Activated naive CD4-positive, alpha-beta T cell treated with anti-CD3 and anti-CD28 coated beads for 36 hours (primary cell): ENCODE measurements at places on chromosomes 2 and 18.

DNA sequence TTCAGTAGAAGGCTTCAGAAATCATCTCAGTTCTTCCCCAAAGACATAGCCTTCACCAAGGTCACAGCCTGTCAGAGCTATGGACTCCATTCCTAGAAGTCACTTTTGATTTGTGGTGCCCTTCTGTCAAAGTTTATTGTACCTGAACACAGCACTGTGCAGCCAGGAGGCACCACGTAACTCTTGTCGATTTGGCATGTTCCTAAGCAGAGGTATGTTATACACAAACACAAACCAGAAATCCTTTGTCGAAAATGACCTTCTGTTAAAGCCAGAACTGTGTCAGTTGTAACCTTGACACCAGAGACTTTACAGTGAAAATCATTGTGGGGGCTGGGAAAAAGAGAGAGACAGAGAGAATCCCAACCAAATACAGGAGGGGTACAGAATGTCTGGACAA lies 62.6 kb upstream of the SGPP2 start:
- DNase-seq: no peak

DNA sequence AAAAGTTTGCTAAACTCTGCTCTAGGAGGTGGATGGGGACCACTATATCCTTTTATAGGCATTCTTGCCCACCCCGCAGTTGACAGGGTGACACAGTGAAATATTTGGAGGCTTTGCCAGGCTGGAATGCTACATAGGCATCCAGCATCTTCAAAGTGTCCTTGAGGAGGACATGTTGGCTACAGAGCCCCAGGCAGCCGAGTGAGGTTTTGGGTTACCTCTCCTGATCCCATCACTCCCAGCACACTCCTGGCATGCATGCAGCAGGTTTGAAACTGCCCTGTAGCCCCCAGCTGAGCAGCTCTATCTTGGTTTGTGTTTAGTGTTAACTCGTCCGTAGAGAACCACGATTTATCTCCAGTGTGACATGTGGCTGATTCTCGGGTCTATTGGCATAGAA lies 7.3 kb downstream of the FOSL2 start:
- no peak for DNase-seq

- no peak for DNase-seq
Measured at GRCh38 chr18:67525328-67526099, 9.0 kb upstream of the DSEL start.

DNA sequence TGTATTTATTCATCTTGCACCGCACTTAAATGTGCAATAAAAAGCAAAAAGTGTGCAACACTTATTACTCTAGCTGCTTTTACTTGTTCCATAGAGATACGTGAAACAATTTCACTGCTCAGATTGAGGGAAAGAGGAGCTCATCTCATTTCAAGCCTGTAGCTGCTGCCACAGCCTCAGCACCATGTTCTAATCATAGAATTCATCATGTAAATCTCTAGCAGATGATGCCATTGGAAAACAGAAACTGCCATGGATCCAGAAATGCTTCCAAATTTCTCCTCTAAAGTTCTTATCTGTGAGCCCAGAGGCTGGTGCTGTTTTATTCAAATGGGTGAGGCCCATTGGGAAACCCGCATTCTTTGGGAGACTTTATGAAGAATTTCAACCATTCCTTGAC lies 2.0 kb downstream of the CDC42EP3 start:
- DNase-seq: no peak

DNA sequence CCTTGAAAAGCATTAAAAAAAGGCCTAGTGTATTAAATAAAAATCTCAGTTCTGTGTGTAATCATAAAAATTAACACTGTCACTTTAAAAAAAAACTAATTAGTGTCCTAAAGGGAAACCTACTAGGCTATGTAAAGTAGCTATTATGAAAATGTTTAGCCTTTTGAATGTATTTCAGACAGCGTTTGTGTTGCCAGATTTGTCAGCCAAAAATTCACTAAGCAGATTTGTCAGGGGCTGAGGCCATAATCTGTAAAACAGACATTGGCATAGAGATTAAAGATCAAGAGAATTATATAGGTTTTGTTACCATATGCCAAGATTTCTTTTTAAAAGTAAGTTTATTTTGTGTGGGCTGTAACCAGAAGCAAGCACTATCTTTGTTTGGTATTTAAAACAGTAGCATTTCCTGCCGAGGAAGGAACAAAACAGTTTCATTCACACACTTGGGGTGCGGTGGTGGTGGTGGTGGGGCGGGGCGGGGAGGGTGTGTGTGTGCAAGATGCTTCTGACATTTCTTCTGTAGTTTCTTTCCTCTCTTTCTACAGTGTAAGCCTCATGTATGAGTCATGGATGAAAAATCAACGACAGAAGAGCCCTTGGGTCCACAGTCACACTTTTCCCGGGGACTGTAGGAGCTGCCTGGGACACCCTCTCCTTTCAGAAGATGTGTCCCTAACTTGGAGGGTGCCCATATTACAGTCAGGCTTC lies 328.5 kb upstream of the FANCL start:
- peak; percentile 12 for DNase-seq

DNA sequence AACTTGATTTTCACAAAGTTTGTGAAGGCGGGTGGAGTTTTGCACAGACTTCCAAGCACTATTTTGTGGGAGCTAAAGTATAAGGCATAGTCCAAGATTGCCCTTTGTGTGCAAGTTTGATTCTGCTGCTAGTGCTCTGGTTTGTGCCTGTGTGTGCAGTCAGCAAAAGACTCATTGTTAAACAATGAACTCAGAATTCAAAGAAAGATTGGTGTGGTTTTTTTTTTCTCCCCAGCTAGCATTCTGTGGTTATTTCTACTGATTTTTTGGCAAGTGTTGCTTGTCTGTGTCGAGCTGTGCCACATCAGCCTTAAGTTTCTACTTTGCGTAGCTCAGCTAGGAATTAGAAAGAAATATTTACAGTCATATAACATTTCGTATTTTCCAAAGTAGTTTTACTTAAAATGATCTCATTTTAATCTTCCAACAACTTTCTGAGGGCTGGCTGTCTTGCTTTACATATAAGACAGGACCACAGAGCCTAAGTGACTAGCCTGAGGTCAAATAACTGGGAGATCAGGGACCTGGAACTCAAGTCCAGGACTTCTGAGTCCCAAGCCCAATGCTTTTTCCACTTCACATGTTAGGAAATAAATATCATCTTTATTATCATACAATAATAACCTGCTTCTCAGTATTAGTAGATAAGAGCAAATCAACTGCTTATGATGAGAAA lies 69.8 kb downstream of the BABAM2 start:
- DNase-seq: peak; percentile 13

DNA sequence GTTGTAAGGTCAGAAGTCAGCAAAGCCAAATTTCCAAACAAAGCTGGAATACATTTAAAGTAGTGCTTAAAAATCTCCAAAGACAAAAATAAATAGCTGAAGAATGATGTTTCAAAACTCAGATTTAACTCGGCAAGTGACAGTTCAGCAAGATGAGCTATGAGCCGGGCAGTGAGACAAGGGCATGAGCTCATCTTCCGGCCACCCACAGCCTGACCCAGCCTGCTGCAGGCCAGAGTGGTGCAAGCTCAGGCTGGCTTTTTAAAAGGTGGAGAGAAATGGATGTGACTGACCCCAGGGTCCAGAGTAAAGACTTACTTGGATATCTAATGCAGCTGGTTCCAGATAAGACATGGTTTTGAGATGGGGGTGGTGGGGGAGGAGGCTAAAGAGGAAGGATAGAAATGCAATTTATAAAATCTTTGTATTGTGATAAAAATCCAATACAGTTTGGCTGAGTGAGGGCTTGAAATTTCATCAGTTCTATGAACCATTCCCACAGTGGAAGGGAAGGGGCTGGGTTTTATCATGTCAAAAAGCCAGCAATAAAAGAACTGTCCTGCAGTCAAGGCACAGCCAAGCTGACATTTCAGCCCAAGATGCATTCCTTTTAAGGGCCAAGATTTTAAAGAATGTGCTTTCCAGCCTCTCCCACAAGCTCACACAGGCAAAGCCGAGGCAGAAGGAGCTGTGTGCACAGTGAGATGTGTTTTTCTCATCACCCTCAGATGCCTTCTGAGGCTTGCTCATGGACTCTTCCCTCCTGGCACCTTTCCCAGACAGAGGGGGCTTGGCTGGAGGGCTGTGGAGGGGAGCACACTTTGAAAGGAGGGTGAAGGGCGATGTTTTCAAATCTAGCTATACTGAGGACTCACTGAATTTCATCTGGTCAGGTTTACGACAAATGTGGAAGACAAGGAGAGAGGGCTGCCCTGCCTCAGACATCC lies 97.9 kb upstream of the KLHL29 start:
- no peak for DNase-seq

- DNase-seq: peak; percentile 81
Measured at GRCh38 chr2:33620-34019, 12.7 kb downstream of the FAM110C start.

DNA sequence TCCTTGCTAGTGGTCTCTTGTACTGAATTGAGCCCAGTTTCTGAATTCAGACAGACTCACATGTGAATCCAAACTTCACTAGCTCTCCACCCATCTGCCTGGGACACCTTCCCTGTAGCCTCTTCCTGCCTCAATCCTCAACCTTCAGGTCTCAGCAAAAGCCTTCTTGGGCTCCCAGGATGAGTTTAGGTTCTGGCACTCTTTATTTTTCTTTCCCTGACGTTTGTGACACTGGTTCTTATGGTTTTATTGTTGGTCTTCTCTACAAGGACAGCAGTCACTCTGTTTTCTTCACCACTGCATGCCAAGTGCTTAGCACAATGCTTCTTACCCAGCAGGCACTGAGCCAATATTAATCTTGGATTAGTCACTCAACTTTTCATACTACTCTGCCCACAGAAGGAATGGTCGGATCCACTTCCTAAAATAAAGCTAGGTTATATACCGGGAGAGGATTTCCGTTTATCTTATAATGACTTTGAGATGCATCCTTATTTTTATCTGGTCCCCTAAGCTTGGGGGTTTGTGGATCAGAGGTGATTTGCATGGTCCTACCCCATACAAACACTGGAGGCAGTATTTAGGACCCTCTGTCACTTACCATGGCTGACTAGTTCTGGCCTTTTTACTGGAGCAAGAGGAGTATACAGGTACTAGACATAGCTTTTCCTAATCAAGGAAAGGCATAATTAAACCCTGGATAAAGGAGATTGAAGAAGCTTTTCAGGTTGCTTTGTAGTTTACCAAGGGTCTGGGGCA lies 186.3 kb downstream of the MYCN start:
- DNase-seq: no peak

DNA sequence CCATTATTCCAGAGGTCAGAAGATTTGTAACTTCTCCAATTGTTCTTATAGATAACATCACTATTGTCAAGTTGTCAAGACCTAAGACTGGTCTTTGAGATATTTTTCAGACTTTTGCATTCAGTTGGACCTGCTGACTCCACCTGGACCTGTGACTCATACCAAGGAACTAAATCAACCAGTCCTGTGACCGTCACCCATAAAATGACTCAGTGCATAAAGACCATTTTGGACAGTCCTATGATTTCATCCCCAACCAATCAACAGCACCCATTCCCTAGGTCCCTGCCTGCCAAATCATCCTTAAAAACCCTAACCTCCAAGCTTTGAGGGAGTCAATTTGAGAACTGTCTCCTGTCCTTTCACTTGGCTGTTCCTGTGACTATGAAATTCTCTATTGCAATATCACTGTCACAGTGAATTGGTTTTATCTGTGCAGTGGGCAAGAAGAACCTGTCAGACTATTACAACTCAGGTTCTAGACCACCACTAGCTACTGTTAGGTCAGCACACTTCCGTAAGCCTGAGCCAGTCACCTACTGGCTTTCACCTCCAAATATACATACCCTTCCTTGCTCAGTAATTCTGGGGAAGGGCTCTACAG lies 17.1 kb downstream of the DPP4 start:
- DNase-seq: no peak

DNA sequence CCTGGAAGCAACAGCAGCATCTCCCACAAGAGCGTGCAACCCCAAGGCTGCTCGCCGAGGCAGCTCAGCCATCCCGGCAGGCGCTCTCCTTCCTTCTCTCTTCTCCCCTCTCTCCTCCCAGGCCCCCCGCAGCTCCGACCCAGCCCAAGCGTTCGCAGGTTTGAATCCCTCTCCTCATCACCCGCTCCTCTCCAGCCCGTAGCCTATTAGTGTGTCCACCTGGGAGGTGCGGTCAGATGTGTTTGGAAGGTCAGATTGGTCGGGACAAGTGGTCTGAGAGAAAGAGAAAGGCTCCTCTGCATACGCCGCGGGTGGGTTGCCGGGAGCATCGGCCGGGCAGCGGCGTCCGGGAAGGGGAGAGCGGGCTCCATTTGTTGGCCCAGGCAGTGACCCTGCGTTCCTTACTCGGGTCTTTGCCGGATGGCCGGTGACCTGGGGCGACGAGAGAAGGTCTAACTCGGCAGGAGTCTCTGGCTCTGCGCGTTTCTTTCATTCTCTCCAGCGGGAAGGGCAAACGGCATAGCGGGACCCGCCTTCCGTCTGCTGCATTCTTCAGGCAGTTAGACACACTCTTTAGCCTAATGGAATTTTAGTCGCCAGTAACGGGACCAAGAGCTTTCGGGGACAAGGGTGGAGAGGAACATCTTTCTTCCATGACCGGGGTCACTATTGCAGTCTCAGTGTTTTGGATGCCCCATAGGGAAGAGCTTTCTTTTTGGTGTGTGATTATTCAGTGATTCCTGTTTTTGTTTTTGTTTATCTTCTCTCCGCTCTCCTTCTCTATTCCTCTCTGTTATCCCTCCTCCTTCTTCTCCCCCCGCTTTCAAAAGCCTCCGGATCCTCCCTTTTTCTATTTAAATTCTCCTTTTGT lies 1.1 kb upstream of the TMEFF2 start:
- DNase-seq: peak; percentile 13

GRCh38 chr2:234821946-234822475 lies 129.8 kb upstream of the SH3BP4 start:
- DNase-seq: no peak

DNA sequence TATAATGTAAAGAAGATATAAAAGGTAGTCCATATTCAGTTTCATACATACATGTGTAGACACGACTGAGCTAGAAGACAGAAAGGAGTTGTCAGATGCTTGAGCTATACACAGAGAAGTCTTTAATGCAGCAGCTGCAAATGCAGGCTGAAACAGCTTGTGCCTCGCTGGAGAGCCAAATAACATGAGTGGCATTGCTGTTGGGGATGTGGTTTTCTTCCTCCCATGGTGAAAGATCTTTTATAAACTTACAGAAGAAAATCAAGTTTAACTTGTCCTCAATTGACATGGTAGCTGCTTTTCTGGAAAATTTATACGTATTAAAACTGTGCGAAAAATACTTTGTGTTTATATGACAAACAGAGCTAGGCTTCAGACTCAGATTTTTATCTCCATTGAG lies 16.4 kb upstream of the IL1R1 start:
- no peak for DNase-seq

- no peak for DNase-seq
Measured at GRCh38 chr2:96202152-96202854, 6.3 kb downstream of the STARD7 start.
